Aorta (tissue), 5 donors: ENCODE measurements at places on chromosomes 1 and 21.

DNA sequence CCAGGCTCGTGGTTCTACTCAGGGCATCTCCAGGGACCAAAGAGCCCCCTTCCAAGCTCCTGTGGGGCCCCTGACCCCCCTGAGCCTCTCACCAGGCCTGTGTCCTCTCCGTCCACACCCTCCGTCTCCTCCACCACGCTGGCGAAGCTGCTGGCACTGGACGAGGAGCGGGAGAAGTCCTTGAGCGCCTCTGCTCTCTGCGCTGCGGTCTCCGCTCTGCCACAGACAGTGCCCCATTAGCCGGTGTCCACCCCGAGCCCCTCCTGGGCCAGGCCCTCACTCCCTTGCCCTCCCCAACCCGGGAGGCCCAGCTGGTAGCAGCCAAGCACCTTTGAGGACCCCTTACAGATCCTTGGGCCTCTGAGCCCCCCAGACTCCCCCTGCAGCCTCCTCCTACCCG lies 69.8 kb downstream of the RAP1GAP start:
- no peak for DNase-seq

GRCh38 chr1:30754684-30755171 lies 2.8 kb downstream of the LAPTM5 start:
- DNase-seq: no peak

- DNase-seq: no peak
These were observed 43.0 kb upstream of the TMEM61 start for GRCh38 chr1:54937469-54937868.

DNA sequence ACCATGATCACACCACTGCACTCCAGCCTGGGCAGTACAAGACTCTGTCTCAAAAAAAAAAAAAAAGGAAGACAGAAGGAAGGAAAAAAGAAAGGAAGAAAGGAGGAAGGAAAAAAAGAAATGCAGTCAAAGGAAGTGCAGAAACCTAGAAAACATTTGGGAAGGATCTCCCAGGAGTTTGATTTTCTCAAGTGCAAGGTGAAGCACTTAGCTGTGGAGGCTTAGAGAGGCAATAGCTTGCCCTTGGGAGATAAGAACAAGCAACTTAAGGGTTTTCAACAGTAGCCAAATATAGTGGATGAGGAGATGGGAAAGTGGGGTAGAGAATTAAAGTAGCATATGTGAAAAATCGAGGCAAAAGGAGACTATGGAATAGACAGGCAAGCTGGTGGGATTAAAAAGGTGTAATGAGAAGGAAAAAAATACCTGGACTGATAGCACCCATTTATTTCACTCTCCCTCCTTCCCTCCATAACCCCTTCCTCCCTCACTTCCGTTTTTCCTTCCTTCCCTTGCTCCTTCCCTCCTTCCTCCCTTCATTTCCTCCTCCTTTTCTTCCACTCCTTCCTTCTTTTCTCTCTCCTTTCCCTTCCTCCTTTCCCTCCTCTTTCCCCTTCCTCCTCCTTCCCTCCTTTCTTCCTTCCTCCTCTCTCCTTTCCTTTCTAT lies 6.8 kb upstream of the FAM89A start:
- DNase-seq: no peak

DNA sequence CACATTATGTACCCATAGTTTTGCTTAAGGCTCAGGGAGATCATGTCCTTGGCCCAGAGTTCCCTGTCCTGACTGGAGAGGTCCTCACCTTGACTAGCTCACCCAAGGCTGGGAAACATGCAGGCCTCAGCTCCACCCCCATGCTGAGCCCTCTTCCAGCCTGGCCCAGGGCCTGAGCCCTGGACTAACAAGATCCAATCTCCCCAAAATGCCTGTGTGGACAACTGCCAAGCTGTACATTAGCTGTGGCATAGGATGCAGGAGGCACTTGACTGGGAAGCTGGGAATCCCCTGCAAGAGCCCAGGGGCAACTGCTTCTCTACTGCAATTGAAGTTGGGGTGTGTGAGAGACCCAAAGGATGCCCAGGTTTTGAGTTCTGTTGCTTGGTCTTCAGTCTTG lies 2.1 kb downstream of the LINGO4 start:
- DNase-seq: no peak

- no peak for DNase-seq
These were observed 193.9 kb downstream of the FMN2 start for GRCh38 chr1:240285540-240285939.

- no peak for DNase-seq
These were observed 13.1 kb upstream of the NHLH2 start for GRCh38 chr1:115854005-115854404.

DNA sequence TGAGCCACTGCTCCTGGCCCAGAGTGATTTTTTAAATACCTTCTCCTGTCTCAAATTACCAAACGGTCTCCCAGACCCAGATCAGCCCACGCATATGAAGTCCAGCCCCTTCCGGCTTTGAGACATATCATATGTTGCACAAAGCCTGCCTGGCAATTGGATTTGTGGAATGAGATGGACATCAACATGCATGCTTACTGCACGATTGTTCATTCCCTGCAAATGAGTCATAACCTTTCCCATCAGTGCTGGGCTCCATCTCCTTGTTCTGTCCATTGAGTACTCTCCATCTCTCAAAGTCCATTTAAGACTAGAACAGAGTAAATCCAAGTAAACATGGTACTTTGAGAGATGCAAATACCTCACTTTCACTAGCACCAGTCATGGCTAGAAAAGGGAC lies 612.2 kb upstream of the USP24 start:
- DNase-seq: no peak

DNA sequence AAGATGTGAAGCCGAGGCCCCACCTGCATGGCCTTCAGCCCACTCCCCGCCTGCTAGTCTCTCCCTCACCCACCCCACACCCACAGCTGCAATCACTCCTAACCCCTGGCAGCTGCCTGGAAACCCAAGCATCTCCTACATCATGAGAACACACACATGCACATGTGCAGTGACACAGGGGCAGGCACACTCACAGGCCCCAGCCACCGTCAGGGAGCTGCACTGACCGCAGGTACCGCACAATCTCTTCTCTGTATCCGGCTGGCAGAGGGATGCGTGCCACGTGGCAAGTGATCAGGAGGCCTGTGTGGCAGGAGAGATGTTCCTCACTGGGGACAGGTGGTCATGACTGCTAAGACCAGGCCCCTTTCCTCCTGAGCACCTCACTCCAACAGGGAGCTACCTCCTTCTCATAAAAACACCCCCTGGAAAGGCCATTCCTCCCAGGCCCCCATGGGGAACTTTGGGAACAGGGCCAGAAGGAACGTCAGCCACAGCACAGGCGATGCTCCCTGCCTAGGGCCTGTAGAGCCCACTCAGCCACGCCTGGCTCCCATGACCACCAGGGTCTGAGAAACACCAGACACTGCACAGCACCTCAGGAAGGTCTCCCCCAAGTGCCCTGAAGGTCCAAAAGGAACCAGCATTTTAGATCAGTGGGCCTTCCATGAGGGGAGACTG lies 6.0 kb downstream of the LSS start:
- DNase-seq: no peak

- DNase-seq: no peak
These were observed 32.8 kb upstream of the CHRM3 start for GRCh38 chr1:239353536-239353935.

DNA sequence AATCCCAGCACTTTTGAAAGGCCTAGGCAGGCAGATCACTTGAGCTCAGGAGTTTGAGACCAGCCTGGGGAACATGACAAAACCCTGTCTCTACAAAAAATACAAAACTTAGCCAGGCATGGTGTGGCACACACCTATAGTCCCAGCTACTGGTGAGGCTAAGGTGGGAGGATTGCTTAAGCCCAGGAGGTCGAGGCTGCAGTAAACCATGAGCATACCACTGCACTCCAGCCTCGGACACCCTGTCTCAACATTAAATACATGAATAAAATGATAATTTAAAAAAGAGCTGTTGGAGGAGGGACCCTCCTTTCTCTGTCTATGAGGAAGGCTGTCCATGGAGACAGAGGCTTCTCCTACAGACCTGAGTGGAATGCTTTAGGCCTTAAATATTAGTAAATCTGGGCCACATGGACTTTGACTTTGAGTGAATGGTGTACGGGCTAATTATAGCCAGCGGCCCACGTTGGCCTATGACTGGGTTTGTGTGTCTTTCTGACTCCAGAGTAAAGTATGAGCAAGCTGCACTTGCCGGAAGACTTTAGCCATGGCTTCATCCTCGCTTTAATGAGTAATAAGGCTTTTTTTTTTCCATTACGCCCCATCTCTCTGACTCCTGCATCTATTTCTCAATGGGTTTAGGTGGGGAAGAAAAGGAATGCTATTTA lies 21.3 kb downstream of the RAB3B start:
- DNase-seq: no peak
